Retina (tissue), 1 donor: ENCODE measurements at places on chromosomes 2 and 18.

- no peak for DNase-seq
These were observed 15.4 kb upstream of the HNMT start for GRCh38 chr2:137948894-137949293.

DNA sequence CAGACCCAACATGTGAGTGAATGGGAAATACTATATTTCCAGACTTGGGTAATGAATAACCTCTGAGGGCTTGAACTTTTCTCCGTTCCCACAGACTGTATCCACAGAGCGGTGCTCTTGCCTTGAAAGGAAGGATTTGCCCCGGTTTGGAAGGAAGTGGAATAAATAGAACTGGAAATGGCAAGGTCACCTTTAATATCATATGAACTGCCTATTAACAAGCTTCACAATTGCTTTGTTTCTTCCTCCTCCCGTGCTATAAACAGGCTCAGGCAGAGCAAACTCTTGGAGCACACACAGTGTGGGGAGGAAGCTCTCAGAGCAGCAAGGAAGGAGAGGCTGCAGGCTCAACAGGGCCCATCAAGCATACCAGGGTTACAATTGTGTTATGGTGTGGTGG is 28.5 kb upstream of the DARS1 start:
- DNase-seq: no peak

DNA sequence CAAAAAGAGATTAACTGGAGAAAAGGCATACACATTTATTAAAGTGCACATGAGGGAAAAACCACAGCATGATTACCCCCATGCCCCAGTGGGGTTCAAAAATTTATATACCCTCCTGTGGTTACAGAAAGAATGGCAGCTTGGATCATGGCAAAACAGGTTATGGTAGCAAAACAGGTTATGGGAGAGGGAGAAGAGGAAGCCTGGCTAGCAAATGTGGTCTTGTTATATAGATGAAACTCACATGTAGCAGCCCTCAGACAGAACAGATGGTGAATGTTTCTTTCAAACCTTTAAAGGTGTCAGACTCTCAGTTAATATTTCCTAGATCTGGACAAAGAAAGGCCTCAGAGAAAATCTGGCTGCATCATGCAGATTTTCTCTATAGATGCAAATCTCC is 178.2 kb upstream of the ZC3H15 start:
- no peak for DNase-seq

GRCh38 chr2:84424152-84424551 is 34.9 kb downstream of the SUCLG1 start:
- no peak for DNase-seq

- no peak for DNase-seq
These were observed 173.3 kb upstream of the PIEZO2 start for GRCh38 chr18:11322716-11323115.

DNA sequence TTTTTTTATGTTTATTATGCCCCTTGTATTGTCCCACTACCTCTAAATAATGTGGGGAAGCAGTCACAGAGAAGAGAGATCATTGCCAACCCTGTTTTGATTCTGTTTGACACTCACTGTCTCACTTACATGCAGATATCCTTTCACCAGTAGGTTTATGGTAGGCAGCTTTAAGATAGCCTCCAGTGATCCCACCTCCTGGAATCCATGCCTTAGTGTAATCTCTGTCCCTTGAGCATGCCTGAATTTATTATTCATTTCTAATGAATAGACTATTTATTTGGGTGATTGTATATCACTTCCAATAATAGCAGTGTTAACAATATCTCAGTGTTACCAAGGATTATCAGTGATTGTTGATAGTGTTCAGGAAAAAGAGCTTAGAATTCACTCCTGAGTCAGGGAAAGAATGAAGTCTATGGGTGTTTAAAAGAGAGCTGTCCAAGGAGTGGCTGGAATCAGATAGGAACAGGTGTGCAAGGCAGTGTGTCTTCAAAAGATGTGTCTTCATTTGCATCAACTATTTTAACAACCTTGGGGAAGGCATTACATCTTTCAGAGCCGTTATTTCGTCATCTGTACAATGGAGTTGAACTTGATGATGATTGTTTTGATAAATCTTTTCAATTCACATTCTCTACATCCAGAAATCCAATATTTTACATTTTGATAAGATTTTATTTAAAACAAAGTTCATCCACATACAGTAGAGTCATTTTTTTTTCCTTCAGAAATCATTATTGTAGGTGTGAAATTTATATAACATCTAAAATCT is 31.9 kb downstream of the PKP4 start:
- no peak for DNase-seq

GRCh38 chr2:72797740-72798139 is 28.1 kb downstream of the EXOC6B start:
- no peak for DNase-seq

DNA sequence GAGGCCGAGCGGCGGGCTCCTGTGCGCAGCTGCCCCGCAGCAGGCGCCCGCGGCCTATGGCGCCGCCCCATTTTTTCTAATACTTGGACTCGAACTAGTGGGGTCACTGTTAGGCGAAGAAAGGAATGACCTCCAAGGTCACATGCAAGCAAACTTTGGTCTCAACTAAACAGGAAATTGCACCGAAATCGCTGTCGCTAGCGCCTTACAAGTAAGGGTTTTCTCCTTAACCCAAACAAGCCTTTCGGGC is 339 bp downstream of the ACAA2 start:
- no peak for DNase-seq
